Stomach (tissue), 19 donors: ENCODE measurements at places on chromosomes 5 and 9. TPM values are rescaled to one million over a fixed set of nuclear protein-coding genes. Genes with fewer than 3 reads are reported as not detected.

DNA sequence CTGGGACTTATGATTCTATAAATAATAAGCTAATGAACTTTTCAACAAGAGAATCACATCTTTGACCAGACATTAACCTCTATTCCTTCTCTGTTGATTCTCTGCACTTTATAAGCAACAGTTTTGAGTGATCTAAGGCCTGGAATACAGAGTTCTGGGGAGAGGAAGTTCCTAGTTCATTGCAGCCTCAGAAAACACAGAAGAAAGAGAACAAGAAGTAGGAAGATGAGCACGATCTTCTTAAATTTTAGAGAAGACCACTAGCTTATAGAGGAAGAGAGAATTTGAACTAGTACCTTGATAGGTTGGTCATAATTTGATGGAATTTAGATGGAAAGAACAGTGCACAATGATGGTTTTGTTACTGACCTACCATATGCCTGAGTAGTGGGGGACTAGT lies 8.5 kb upstream of the C9orf72 start:
- H3K36me3 ChIP-seq: no peaks in the 10 kb centered on the region
- H3K27ac ChIP-seq: no peak overlapping the region
- H3K27me3 ChIP-seq: no peaks in the 10 kb centered on the region
- no peak for DNase-seq
- H3K4me1 ChIP-seq: no peaks in the 10 kb centered on the region
- no peak overlapping the region for H3K4me3 ChIP-seq

DNA sequence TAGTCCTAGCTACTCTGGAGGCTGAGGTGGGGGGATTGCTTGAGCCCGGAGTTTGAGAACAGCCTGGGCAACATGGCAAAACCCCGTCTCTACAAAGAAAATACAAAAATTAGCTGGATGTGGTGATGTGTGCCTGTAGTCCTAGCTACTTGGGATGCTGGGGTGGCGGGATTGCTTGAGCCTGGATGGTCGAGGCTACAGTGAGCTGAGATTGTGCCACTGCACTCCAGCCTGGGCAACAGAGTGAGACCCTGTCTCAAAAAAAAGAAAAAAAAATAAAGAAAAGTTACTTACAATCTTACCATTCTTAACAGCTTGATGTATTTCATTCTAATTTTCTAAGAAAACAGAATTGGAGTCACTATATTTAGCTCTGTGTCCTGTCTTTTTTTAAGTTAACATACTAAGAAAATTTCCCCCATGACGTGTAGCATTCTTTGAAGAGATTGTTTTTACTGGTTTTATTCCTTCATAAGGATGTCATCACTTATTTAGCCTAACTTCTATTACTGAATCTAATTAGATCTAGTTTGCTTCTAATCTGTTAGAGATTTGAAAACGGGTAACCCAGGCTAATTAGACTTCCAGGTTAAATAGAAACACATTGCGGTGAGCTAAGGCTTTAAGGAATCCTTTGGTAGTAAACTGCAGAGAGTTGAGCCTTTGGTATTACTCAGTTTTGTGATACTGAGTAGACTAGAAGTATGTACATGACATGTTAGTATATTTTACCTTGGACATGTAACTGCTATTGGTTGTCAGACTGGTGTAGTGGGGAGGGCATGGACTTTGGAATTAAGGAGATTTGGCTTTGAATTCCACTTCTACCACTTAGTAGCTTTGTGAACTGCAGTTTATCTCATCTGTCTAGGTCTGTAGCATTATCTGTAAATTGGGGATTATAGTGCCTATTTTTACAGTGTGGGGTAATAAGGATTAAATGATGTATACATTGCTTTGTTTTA lies 24.0 kb downstream of the HSPA4 start:
- H3K4me1 ChIP-seq: no peaks in the 10 kb centered on the region
- H3K4me3 ChIP-seq: no peak overlapping the region
- H3K27me3 ChIP-seq: no peaks in the 10 kb centered on the region
- H3K27ac ChIP-seq: no peak overlapping the region
- no peak for DNase-seq
- peaks cover 7% of the 10 kb centered on the region for H3K36me3 ChIP-seq

- H3K4me1 ChIP-seq: peaks cover 6% of the 10 kb centered on the region
- peaks cover 4% of the 10 kb centered on the region for H3K36me3 ChIP-seq
Observed at GRCh38 chr5:143085319-143085917, 315.2 kb downstream of the ARHGAP26 start.

DNA sequence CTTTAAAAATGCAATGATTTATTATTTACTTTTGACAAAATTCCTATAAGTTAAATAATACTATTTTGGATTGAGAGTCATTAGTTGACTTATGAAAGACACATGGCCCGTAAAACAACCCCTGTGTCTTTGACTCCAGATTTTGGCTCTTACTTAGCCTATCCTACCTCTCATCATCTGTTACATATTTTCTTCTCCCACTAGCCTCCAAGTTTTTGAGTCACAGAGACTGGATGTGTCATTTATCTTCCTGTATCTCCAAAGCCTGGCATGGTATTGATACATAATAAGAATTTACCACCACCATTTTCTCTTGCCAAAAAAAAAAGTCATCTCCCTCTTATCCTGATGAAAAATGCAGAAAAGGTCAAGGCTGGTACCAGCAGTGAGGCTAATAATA lies 99.9 kb downstream of the GABRB2 start:
- no peaks in the 10 kb centered on the region for H3K27me3 ChIP-seq
- no peak for DNase-seq
- H3K4me1 ChIP-seq: peaks cover 6% of the 10 kb centered on the region
- H3K27ac ChIP-seq: no peak overlapping the region
- no peak overlapping the region for H3K4me3 ChIP-seq

- no peak for DNase-seq
- H3K27ac ChIP-seq: no peak overlapping the region
- no peak overlapping the region for H3K4me3 ChIP-seq
- no peaks in the 10 kb centered on the region for H3K4me1 ChIP-seq
- H3K36me3 ChIP-seq: no peaks in the 10 kb centered on the region
Observed at GRCh38 chr5:35058374-35058788, 10.6 kb upstream of the AGXT2 start.

- H3K27me3 ChIP-seq: no peaks in the 10 kb centered on the region
- H3K36me3 ChIP-seq: no peaks in the 10 kb centered on the region
- H3K4me1 ChIP-seq: no peaks in the 10 kb centered on the region
- no peak overlapping the region for H3K27ac ChIP-seq
- no peak for DNase-seq
Observed at GRCh38 chr5:172827841-172828240, 6.2 kb upstream of the ERGIC1 start.

DNA sequence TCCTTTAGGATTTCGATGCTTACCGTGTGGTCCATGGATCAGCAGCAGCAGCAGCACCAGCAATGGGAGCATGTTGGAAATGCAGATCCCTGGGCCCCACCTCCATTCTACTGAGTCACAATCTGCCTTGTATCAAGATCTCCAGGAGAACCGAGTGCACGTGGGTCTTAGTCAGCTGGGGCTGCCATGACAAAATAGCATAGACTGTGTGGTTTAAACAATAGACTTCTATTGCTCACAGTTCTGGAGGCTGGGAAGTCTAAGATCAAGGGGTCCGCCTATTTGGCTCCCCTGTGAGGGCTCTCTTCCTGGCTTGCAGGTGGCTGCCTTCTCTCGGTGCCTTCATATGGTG lies 1.3 kb upstream of the PROP1 start:
- no peaks in the 10 kb centered on the region for H3K36me3 ChIP-seq
- DNase-seq: no peak
- H3K4me1 ChIP-seq: no peaks in the 10 kb centered on the region
- no peak overlapping the region for H3K27ac ChIP-seq

GRCh38 chr5:32449262-32449661 lies 4.7 kb upstream of the ZFR start:
- no peak for DNase-seq
- no peaks in the 10 kb centered on the region for H3K36me3 ChIP-seq
- peaks cover 9% of the 10 kb centered on the region for H3K4me1 ChIP-seq
- H3K27ac ChIP-seq: no peak overlapping the region
- H3K4me3 ChIP-seq: no peak overlapping the region
- H3K27me3 ChIP-seq: no peaks in the 10 kb centered on the region

GRCh38 chr9:72427801-72428200 lies 62.8 kb upstream of the ZFAND5 start:
- no peak for DNase-seq
- no peak overlapping the region for H3K27ac ChIP-seq
- no peaks in the 10 kb centered on the region for H3K36me3 ChIP-seq
- H3K4me1 ChIP-seq: peaks cover 7% of the 10 kb centered on the region

The IL7R gene
- total RNA-seq: 87.1 TPM

The MED22 gene
- total RNA-seq: 27.1 TPM

The BARX1 gene
- 213 TPM for total RNA-seq

The ABLIM3 gene
- 8.8 TPM for total RNA-seq

The CCDC152 gene
- not detected for total RNA-seq

The IL17B gene
- total RNA-seq: 31.0 TPM

The C5orf58 gene
- not detected for total RNA-seq
